ENCODE measurements at places on chromosomes 11 and 22.

- no peak for DNase-seq
These were observed 24.2 kb upstream of the HORMAD2 start for GRCh38 chr22:30056015-30056414.

DNA sequence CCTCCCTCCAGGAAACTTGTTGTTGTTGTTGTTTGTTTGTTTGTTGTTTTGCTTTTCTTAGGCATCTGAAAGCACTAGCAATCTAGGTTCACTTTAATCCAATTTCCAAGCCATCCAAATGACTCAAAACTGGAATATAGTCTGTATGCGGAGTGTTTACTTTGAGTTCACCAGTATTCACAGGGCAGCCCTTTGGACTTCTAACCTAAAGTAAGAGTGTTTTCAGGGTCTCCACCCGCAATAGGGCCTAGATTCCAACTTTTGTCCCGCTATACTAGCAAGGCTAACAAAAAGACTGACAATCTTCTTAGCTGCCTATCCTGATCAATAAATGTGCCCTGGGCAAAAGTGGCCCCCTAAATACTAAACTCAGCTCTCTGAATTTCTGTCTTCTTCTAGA is 13.6 kb downstream of the PGM2L1 start:
- no peak for DNase-seq

GRCh38 chr22:48319321-48320047 is 1508.2 kb downstream of the BRD1 start:
- DNase-seq = no peak

- DNase-seq = no peak
These were observed 53.8 kb downstream of the SWAP70 start for GRCh38 chr11:9717719-9718118.

GRCh38 chr11:79241852-79242241 is 199.0 kb downstream of the TENM4 start:
- no peak for DNase-seq

- no peak for DNase-seq
These were observed 1.3 kb downstream of the STARD10 start for GRCh38 chr11:72792437-72793021.

GRCh38 chr22:17906978-17907747 is 117.2 kb downstream of the MICAL3 start:
- no peak for DNase-seq

DNA sequence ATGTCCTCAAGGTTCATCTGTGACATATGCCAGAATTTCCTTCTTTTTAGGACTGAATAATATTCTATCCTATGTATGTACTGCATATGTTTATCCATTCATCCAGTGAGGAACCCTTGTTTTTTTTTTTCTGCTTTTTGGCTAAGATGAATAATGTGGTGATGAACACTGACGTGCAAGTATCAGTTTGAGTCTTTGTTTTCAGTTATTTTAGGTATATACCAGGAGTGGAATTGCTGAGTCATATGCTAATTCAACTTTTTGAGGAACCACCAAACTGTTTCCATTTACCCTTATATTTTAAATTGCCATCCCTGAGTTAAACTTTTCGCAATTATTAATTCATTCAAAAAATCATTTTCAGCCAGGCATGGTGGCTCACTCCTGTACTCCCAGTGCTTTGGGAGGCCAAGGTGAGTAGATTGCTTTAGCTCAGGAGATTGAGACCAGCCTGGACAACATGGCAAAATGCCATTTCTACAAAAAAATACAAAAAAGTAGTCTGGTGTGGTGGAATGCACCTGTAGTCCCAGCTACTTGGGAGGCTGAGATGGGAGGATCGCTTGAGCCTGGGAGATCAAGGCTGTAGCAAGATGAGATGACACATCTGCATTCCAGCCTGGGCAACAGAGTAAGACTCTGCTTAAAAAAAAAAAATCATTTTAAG is 64.2 kb downstream of the MICAL2 start:
- DNase-seq = no peak

DNA sequence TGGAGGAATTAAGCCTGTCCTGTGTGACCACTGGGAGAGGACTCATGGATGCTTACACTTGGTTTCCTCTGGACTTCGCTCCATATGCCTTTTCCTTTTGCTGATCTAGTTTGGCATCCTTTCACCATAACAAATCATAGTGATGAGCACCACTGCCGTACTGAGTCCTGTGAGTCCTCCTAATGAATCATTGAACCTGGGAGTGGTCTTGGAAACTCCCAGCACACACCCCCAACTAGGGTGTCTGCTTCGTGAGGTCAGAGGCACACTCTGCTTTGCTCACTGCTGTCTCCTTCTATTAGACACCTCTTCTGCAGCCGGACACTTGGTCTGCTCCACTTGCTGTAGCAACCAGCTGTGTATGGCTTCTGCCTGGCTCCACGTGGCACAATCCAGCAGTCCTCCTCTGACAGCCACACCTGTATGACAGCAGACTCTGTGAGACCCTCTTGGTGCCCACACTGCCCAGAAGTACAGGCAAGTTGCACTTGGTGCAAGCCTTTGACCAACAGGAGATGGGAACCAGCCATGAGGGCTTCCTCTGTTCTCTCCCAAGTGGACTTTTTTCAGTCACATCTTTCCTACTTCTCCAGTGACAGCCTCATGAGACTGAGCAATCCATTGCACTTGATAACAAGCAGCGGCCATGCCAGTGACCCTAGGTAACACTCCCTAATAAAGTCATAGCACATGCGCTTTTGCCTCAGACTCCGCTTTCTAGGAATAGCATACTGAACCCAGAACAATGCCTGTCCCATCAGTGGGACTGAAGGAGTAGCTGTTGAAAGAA is 65.0 kb upstream of the HMGXB4 start:
- no peak for DNase-seq

- no peak for DNase-seq
These were observed 48.8 kb downstream of the ENDOD1 start for GRCh38 chr11:95138448-95138847.

GRCh38 chr22:44224166-44224565 is 43.4 kb downstream of the PARVG start:
- no peak for DNase-seq

DNA sequence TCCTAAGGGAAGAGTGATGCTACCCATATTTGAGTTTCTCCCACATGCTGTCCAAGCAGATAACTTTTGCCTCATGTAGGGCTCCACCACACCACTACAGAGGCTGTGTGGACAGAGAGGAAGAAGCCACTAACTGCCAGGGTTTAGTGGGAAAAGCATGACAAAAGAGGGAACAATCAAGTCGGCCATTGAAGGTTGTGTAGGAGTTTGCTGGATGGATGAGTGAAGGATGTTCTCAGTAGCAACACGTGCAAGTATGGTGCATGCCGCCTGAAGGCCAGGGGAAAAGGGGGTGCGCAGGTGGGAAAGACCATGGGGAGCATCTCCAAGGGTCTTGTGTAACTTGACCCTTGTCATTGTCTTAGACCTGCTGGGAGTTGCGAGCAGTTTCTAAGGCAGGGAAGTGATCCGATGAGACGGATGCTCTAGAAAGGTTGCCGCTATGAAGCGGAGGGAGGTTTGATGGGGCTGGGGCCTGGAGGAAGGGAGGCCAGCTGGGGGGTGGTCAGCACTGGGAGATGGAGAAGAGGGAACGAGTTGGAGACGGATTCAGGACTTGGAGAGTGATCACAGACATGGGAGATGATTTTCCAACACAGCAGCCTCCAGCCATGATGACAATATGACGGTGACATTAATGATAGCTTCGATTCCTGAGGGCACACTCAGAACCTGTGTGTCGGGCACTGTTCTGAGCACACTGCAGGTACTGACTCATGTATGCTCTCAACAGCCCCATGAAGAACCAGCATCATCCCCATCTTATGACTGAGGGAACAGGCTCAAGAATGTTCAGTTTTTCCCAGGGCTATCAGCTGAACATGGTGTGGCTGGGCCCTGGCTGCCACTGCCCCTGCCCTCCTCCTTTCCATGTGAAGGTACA is 53.7 kb downstream of the CD6 start:
- no peak for DNase-seq

DNA sequence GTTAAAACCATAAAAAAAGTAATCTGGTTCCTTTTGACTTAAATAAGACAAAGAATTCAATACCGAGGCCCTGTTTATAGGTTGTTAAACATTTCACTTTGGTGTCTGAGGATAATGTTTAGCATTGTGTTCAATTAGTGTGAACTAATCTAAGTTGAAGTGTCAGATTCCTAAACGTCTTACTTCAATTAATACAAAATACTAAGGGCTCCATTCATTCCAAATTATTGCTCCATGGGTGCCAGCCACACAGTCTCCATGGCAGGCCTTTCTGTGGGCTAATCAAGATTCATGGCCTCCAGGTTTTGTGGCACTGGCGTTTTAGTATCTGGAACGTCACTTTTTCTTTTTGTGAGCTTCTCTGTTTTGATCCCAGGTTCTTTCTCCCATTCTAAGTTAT is 89.4 kb downstream of the TMEM135 start:
- DNase-seq = no peak

- DNase-seq = peak; percentile 79
These were observed at the start of gene EI24 for GRCh38 chr11:125568970-125569914. EI24 (plus strand) TSS chr11:125569477; CDS start chr11:125572528, 3,051 bp downstream.

GRCh38 chr11:85809191-85809590 is 1.8 kb downstream of the SYTL2 start:
- no peak for DNase-seq

- no peak for DNase-seq
These were observed 57.5 kb downstream of the CACNA1I start for GRCh38 chr22:39627865-39628562.

GRCh38 chr11:81993755-81994154 is 739.9 kb downstream of the FAM181B start:
- DNase-seq = no peak

GRCh38 chr11:36019005-36019596 is 75.2 kb downstream of the LDLRAD3 start:
- DNase-seq = no peak

DNA sequence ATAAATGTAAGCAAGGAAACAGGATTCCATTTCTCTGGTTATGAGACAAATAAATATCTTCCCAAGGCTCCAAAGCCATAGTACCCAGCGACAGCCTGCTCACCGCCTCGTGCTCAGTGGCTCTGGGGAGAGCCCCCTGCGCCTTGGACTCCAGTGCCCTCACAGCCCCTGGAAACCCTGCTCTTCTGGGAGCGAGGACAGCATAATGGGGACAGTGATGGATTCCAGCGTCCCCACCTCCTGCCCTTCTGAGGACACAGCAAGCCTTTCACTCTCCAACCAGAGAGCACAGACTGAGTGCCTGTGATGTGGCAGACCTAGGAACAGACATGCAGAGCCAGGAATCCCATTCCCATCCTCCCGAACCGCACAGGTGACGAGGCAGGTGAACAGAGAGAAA is 660.8 kb downstream of the TBC1D22A start:
- DNase-seq = no peak

- no peak for DNase-seq
These were observed 1.4 kb downstream of the CDC42BPG start for GRCh38 chr11:64842851-64843685.

DNA sequence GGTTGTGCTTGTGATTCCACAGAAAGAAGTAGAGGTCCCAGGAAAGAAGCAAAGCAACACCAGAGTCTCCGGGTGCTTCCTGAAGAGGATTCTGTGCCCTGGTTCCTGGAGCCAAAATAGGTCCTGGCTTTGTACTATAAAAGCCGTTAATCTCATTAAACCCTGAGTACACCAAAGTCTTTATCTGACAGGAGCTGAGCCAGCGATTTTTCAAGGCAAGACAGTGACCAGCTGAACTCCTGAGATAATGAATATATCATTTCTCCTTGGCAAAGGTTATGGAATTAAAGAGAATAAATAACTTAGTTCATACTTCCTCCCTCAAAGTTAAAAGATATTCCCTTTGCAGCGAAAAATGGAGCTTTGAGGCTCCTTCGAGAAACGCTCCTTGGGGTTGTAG is 5.2 kb downstream of the TMEM138 start:
- DNase-seq = no peak

- DNase-seq = no peak
These were observed 242.0 kb downstream of the SBF2 start for GRCh38 chr11:10051868-10052586.

All from tibial nerve (tissue), 4 donors.